ENCODE measurements at places on chromosomes 2 and 18. TPM values are rescaled to one million over a fixed set of nuclear protein-coding genes. Genes with fewer than 3 reads are reported as not detected.

- no peak overlapping the region for H3K4me3 ChIP-seq
- no peak overlapping the region for H3K27ac ChIP-seq
Observed at GRCh38 chr2:98137196-98137595, 50.2 kb downstream of the VWA3B start.

DNA sequence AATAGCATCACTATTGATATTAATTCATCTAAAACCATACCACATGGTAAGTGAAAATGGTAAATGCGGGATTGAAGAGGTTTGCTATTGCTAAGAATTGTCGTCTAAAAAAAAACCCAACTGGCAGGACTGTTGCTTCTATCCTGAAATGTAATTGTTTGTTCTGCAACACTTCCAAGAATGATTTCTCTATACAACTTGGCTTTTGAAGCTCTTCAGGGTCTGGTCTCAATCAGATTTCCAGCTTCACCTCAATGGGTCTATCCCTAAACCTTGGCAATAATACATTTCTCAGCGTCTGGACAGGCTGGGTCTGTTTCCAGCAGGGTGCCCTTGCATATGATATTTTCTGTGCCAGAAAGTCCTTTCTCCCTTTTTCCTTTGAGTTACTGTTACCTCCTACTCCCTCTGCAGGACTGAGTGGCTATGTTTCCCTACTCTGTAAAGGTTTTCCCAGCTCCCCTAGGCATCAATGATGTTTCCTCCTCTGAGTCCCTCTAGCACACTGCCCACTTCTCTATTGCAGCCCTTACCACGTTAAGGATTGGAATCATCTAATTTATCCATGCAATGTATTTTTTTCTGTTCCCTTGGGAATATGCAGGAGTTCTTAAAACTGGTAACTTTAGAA is 118.2 kb upstream of the REV1 start:
- no peaks in the 10 kb centered on the region for H3K27me3 ChIP-seq
- no peak for DNase-seq
- peaks cover 10% of the 10 kb centered on the region for H3K36me3 ChIP-seq
- H3K4me1 ChIP-seq = peaks cover 70% of the 10 kb centered on the region

- peak overlapping the region; percentile 43 for H3K27ac ChIP-seq
- H3K4me1 ChIP-seq = peaks cover 24% of the 10 kb centered on the region
- no peaks in the 10 kb centered on the region for H3K27me3 ChIP-seq
- no peak for DNase-seq
- H3K4me3 ChIP-seq = no peak overlapping the region
- H3K36me3 ChIP-seq = no peaks in the 10 kb centered on the region
Observed at GRCh38 chr2:219965287-219966194, 338.1 kb downstream of the SLC4A3 start.

The DOK6 gene
- total RNA-seq = 4.6 TPM

The SMYD1 gene
- not detected for total RNA-seq

The ETAA1 gene
- total RNA-seq = 16.2 TPM

GRCh38 chr2:236857781-236858180 is 227.9 kb upstream of the COPS8 start:
- no peak for DNase-seq
- peaks cover 26% of the 10 kb centered on the region for H3K4me1 ChIP-seq
- no peak overlapping the region for H3K4me3 ChIP-seq
- no peaks in the 10 kb centered on the region for H3K27me3 ChIP-seq
- H3K27ac ChIP-seq = no peak overlapping the region
- H3K36me3 ChIP-seq = peaks cover 4% of the 10 kb centered on the region

The TEX44 gene
- total RNA-seq = not detected

GRCh38 chr2:210536973-210537650 is 19.3 kb upstream of the CPS1 start:
- no peaks in the 10 kb centered on the region for H3K36me3 ChIP-seq
- no peak for DNase-seq
- H3K27me3 ChIP-seq = no peaks in the 10 kb centered on the region
- H3K4me3 ChIP-seq = no peak overlapping the region

The MYOM1 gene
- total RNA-seq = 0.46 TPM

- no peak for DNase-seq
- no peak overlapping the region for H3K27ac ChIP-seq
- H3K4me1 ChIP-seq = no peaks in the 10 kb centered on the region
- H3K4me3 ChIP-seq = no peak overlapping the region
- H3K36me3 ChIP-seq = peaks cover 2% of the 10 kb centered on the region
Observed at GRCh38 chr2:212905640-212906201, 245.7 kb downstream of the IKZF2 start.

DNA sequence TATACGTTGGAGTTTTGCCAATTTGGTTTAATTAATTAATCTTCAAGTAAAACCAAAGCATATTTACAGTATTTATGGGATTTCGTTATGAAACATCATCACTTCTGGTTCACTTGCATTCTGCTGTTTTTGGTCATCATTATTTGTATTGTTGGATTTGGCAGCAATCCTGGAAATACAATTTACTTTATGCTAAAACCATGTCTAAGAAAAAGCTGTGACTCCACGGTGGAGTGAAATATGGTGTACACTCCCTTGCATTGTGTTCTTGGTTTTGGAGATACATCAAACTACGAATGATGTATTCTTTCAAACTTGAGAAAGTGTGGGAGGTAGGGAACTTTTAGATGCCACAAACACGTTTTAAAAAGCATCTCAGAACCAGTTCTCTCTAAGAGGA is 106.4 kb downstream of the CTAGE1 start:
- H3K27me3 ChIP-seq = peaks cover 3% of the 10 kb centered on the region
- peaks cover 9% of the 10 kb centered on the region for H3K4me1 ChIP-seq
- H3K27ac ChIP-seq = no peak overlapping the region
- H3K36me3 ChIP-seq = no peaks in the 10 kb centered on the region

The ZNF521 gene
- total RNA-seq = 57.1 TPM

GRCh38 chr18:75283731-75284130 is 73.1 kb downstream of the TSHZ1 start:
- no peaks in the 10 kb centered on the region for H3K27me3 ChIP-seq
- peaks cover 15% of the 10 kb centered on the region for H3K36me3 ChIP-seq
- no peak overlapping the region for H3K4me3 ChIP-seq
- H3K4me1 ChIP-seq = peaks cover 6% of the 10 kb centered on the region
- H3K27ac ChIP-seq = no peak overlapping the region

DNA sequence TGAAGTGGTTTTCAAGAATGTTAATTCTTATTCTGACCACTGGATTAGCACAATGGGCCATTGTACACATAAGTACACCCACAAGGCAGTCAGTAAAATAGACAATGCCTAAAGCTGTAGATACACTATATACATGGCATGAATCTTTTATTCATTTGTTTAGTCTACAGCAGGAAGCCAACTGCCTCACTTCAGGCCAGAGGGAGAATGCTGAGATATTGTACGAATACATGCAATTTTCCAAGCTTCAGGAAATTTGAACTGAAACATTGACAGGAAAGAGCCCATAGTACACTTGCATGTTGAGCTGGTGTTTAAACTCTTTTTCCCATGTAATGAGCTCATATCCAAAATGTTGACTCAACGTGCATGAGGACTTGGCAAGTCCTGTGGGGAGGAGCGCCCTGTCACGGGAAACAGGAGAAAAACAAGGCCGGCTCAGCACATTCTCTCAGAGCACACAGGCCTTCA is 111.6 kb upstream of the CYP1B1 start:
- H3K27me3 ChIP-seq = no peaks in the 10 kb centered on the region
- H3K4me3 ChIP-seq = no peak overlapping the region
- peak overlapping the region; percentile 79 for H3K27ac ChIP-seq
- no peak for DNase-seq
- H3K36me3 ChIP-seq = no peaks in the 10 kb centered on the region
- H3K4me1 ChIP-seq = peaks cover 38% of the 10 kb centered on the region

DNA sequence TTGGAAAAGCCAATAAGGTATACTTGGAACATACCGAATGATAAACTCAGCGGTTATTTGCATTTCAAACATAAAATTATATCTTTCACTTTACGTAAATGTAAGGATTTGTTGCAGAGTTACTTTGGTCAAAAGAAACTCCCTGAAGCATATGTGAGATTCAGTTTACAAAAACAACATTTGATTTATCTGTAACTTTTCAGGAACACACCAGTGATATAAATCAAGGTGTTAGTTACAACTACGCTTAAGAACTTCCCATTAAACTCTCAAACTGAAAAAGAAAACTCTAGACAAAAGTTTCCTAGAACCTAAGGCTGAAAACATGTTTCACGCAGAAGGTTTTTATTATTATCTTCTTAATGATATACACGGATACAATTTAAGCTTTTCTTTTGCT is 110.6 kb upstream of the MEIS1 start:
- no peak overlapping the region for H3K4me3 ChIP-seq
- DNase-seq = no peak
- H3K4me1 ChIP-seq = no peaks in the 10 kb centered on the region
- no peak overlapping the region for H3K27ac ChIP-seq
- H3K27me3 ChIP-seq = no peaks in the 10 kb centered on the region

The RAB31 gene
- total RNA-seq = 90.8 TPM

Data from osteocyte (in vitro differentiated cells).